ENCODE measurements at places on chromosomes 4 and X. TPM values are rescaled to one million over a fixed set of nuclear protein-coding genes. Genes with fewer than 3 reads are reported as not detected.

PNMA3 gene
- total RNA-seq: 0.20 TPM

TEX13D gene
- not detected for total RNA-seq

TDO2 gene
- 0.64 TPM for total RNA-seq

TMPRSS11F gene
- not detected for total RNA-seq

CXCL8 gene
- total RNA-seq: 6.5 TPM

VEGFD gene
- total RNA-seq: 0.46 TPM

HTR2C gene
- not detected for total RNA-seq

CENPVL1 gene
- not detected for total RNA-seq

CHRDL1 gene
- 0.05 TPM for total RNA-seq

CFP gene
- total RNA-seq: 0.95 TPM

NOX1 gene
- 0.08 TPM for total RNA-seq

GPRIN3 gene
- 1.2 TPM for total RNA-seq

MRPS18C gene
- total RNA-seq: 42.7 TPM

WNK3 gene
- total RNA-seq: 0.22 TPM

FAM241A gene
- total RNA-seq: 0.86 TPM

EREG gene
- total RNA-seq: 9.8 TPM

CXorf65 gene
- total RNA-seq: not detected

AGA gene
- total RNA-seq: 20.2 TPM

NUDT11 gene
- 3.0 TPM for total RNA-seq

Measured in A549 treated with dexamethasone at 1 μM for 4 hours (cell line).